ENCODE measurements at places on chromosomes 3 and 15. TPM values are rescaled to one million over a fixed set of nuclear protein-coding genes. Genes with fewer than 3 reads are reported as not detected.

WDR93 gene
- total RNA-seq = under 0.01 TPM

SLCO2A1 gene
- 0.43 TPM for total RNA-seq

MST1 gene
- total RNA-seq = 5.2 TPM

ATP13A5 gene
- not detected for total RNA-seq

DZIP1L gene
- total RNA-seq = 51.5 TPM

ARHGAP31 gene
- 15.1 TPM for total RNA-seq

UROC1 gene
- under 0.01 TPM for total RNA-seq

IMPG2 gene
- 0.32 TPM for total RNA-seq

FBXL2 gene
- total RNA-seq = 16.8 TPM

GRCh38 chr3:149386299-149386606, 8.8 kb upstream of the TM4SF1 start:
- no peak for DNase-seq

DNA sequence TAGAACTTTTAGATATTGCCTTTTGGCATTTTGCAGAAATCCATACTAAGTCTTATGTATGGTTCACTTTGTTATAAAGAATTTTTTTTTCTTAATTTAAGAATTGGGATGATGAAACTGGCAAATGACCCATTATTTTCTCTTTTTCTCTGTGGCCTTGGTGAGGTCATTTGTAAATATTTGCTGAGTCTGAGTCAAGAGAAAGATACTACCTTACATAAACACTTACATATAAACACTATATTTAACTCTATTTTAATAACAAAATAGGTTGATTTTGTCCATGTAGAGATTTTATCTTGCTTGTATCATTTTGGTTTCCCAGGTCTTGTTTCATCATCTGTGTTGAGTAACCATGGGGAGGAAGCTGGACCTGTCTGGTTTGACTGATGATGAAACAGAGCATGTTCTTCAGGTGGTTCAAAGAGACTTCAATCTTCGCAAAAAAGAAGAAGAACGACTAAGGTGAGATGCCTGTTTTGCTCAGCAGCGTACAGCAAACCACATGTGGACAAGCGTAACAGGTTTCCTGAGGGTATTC, 91.1 kb downstream of the MYRIP start:
- DNase-seq = no peak

DNA sequence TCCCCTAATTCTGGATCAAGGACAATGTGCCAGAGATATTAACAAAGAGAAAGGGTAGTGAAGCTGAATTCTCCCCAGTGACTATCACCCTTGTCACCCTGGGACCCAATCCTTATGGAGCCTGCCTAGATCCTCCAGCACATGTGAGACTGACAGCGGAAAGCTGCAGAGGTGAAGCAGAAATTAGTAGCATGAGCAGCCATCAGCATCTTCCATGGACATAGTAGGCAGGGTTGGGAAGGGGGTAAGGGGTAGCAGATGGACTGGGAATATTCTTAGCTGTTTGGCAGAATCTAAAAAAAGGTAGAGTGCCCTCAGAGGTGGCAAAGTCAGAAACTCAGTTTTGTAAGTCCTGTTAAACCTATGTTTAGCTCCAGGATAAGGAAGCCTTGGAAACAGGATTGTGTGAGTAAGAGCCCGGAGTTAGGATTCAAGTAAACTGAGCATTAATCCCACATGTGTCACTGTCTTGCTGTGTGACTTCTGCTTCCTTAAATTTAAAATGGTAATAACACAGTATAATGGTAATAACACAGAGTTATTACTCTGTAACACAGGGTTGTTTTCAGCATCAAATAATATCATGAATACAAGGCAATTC, 14.5 kb downstream of the GOLIM4 start:
- no peak for DNase-seq

DNA sequence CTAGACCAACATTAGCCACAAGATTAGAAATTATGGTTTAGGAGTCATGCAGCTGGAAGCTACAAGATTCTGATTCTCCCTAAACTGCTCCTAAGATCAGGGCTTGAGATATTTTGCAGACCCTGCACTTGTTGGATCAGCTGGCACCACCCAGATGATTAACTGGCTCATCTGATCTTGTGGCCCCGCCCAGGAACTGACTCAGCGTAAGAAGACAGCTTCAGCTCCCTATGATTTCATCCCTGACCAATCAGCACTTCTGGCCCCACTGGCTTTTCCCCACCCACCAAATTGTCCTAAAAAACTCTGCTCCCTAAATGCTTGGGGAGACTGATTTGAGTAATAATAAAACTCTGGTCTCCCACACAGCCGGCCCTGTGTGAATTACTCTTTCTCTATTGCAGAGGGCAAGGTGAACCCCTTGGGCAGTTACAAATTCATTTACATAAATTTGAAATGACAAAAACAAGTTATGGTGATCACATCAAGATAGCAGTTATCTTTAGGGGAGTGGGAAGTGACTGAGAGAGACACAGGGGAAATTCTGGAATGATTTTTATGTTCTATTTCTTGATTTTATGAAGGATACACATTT, 76.5 kb downstream of the CD200R1L start:
- peak; percentile 60 for DNase-seq

- no peak for DNase-seq
Measured at GRCh38 chr3:52681596-52681995, 4.1 kb downstream of the PBRM1 start.

GRCh38 chr3:23735535-23736326, 70.0 kb upstream of the UBE2E1 start:
- peak; percentile 81 for DNase-seq

DNA sequence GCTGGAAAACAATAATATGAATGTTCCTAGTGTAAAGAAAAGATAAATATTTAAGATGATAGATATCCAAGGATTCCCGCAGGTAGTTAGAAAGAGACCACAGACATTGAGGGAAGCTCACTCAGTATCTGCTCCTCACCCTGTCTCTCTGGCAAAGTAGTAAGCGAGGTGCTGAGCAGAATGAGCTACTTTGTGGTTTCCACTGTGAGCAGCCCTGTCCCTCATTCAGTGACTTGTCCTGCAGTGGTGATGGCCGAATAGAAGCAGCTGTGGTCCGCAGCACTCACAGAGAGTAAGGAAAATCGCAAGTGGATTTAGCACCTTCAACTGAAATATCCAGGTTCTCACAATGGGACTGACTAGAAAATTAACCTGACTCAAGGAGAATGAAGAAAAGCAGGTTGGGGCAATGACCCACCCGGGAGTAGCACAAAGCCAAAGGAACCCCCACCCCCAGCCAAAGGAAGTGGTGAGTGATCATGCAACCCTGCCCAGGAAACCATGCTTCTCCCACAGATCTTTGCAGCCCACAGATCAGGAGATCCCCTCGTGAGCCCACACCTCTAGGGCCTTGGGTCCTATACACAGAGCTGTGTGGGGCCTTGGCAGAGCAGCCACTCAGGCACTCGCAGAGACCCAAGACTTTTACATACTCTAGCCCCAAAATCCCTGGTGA, 21.8 kb upstream of the SLC25A38 start:
- DNase-seq = no peak

GRCh38 chr3:141646760-141647561, 91.1 kb upstream of the RNF7 start:
- peak; percentile 65 for DNase-seq

- no peak for DNase-seq
Measured at GRCh38 chr3:138220788-138221187, 33.7 kb downstream of the ARMC8 start.

GRCh38 chr3:46847744-46848143, 15.5 kb downstream of the MYL3 start:
- DNase-seq = no peak

DNA sequence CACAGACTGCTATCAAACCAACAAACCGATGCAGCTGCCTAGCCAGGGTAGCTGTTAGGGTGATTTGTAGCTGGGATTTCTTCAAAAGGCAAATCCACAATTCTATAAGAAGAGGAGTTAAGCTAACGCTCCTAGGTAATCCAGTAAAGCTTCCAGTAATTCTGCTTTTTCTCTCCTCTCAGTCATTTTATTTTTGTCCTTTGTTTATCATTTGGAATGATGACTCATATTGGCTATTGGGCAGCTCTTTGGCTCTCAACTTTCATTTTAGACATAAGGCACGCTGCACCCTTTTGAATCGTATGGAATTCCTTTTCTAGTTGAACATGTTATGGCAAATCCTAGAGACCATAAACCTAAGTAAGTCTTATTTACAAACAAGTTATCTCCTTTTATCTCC, 53.2 kb upstream of the PPARG start:
- DNase-seq = peak; percentile 73

DNA sequence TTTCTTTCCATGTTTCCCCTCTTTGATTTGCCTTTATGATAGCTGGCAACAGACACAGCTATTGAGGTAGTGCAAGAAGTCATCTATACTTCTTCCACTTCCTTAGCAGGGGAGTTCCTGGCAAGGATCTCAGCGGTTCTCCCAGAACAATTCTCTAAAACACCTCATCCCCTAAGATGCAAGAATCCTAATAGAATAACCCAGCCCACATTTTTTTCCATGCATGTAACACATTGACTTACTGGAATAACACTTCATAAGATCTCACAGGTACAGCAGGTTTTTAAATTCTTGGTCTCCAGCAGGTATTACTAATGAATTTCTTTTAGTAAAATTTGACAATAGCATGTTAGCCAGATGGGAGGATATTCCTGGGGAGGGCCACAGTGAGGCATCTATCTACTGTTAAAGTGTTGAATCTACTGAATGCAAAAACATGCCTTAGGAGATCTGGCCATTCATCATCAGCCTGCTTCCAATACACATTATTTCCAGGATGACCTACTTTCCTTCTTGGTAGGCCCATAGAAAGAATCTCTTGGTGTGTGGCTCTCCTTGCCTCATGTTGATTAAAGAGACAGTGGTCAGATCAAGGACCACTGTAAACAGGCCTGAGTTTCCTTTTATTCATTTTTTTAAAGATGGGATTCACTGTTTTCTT, 78.5 kb downstream of the RAD18 start:
- no peak for DNase-seq

GRCh38 chr3:162684260-162684659, 1187.7 kb downstream of the OTOL1 start:
- DNase-seq = no peak

DNA sequence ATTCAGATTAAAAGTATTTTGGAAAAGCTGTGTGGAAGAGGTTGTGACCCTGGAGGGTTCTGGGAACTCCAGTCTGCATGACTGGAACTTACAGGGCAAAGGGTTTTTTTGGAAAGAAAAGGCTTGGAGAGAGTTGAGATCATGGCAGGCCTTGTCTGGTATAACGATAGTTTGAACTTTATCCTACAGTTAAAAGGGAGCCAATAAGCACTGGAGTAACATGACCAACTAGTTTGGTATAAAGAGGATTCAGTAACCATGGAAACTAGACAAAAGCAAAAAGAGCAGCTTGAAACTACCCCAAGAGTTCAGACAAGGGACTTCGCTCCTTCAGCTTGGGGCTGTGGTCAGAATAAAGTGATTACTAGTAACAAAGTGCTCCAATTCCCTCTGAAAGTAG, 151.2 kb upstream of the TMCO5A start:
- no peak for DNase-seq

GRCh38 chr3:5235655-5236054, 48.1 kb downstream of the EDEM1 start:
- DNase-seq = no peak

GRCh38 chr3:187132666-187133065, 6.6 kb downstream of the RPL39L start:
- no peak for DNase-seq

DNA sequence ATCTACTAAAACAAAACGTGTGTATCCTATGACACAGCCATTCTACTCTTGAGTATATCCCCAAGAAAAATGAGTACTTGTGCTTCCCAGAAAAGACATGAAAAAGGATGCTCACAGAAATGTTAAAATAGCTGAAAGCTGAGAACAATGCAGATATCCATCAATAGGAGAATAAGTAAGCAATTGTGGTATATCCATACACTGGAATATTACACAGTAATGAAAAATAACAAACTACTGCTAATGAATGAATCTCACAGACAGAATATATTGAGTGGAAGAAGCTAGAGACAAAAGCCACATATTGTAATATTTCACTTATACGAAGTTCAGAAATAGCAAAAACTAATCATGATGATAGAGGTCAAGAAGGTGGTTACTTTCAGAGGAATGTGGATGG, 83.8 kb upstream of the CTDSPL start:
- DNase-seq = no peak

DNA sequence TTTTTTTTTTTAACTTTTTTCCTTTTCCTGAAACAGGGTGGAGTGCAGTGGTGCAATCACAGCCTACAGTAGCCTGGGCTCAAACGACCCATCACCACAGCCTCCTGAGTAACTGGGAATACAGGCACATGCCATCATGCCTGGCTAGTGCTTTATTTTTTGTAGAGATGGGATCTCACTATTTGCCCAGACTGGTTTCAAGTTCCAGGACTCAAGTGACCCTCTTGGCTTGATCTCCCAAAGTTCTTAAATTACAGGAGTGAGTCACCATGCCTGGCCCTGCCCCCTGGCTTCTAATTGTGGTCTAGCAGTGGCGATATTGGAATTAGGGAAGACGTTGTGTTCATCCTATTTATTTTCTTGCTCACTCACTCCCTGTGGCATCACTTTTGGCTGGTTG, 1138.4 kb downstream of the SI start:
- no peak for DNase-seq

DNA sequence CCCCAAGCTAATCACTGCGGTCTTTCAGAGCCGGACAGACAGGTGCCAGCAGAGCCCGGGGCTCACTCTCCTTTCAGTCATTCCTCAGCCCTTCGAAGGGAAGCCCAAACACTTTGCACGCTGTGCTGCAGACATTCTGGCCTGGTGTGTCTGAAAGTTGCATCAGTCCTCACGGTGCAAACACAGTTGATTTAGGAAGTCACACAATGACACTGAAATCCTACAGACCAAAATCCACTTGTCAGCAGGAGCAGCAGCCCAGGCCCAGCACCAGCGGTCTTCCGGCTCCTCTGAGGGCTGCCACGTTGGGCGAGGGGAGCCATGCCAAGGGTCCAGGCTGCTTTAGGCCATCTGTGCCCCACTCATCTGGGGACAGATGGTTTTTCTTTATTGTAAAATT, 61.6 kb downstream of the RGMA start:
- no peak for DNase-seq

Data from fibroblast of villous mesenchyme (primary cell).